Ammon's horn (tissue), 1 donor: ENCODE measurements at places on chromosomes 12 and 14.
A peak's percentile ranks its signal among the peaks of the same experiment; 100 is the strongest.

DNA sequence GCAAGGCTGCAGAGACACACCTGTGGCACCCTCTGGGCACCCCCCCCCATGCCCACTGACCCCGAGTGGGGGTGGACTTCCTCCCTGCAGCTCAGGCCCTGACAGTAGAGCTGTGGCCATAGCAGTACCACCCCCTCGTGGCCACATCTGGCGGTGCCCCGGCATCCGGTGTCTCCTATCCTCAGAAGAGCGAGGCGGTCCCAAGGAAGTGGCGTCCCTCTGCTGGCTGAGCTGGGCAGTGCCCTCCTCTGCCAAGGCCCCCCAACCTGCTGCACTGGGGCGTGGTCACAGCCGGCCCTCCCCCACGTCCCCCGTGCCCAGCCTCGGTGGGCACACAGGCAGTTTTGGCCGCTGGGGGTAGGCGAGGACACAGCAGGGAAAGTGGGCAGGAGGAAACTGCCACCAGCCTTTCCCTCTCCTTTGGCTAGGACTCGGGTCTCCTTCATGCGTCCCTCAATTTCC, 6.0 kb upstream of the SLC6A12 start:
- DNase-seq, result peak; percentile 80

- DNase-seq, result no peak
Observed at GRCh38 chr14:41409806-41410205, 196.9 kb upstream of the LRFN5 start.

- no peak for DNase-seq
Observed at GRCh38 chr12:47803191-47803875, 16.4 kb downstream of the HDAC7 start.

DNA sequence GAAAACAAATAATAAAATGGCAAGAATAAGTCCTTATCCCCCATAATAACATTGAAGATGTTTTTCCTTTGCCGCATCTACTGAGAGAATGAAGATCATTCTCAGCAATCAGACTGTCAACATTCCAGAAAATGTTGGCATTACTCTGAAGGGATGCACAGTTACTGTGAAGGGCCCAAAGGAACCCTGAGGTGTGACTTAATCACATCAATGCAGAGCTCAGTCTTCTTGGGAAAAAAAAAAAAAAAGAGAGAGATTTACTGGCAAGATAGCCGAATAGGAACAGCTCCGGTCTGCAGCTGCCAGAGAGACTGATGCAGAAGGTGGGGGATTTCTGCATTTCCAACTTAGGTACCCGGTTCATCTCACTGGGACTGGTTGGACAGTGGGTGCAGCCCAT, 41.3 kb upstream of the OR6J1 start:
- no peak for DNase-seq

- DNase-seq, result no peak
Observed at GRCh38 chr12:2111826-2112225, 59.0 kb downstream of the CACNA1C start.

- DNase-seq, result peak; percentile 82
Observed at GRCh38 chr14:36069535-36069900, 107.0 kb downstream of the PTCSC3 start.

DNA sequence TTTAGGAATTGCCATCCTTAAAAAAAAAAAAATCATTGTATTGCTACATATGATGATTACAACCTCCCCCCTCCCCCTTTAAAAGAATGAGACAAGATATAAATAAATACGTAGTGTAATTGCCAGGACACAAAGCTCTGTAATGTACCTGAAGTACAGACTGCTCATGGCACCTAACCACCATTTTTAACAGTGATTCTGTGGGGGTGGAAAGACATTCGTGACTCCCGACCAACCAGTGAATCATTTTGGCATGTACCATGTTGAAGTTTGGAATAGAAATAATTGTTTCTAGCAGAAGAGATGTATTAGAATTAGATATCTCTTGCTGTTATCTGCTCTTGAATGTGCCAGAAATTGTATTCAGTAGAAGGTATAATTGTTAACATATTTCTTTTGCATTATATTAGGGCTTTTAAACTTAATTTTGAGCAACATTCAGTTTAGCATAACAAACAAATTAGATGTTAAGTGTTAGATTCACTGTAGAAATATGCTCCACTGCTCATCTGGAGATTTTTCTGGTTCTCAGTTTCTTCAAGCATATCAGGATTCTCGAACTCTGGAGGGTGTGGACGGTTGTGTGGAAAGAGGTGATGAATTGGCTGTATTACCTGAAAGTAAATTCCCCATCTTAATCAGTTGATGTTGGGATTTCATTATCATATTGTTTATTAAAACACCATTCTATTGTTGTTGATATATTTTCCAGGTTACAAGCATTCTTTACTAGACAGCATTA, 31.1 kb downstream of the FRS2 start:
- DNase-seq, result peak; percentile 11

- no peak for DNase-seq
Observed at GRCh38 chr12:123744836-123745235, 17.3 kb upstream of the DNAH10 start.

DNA sequence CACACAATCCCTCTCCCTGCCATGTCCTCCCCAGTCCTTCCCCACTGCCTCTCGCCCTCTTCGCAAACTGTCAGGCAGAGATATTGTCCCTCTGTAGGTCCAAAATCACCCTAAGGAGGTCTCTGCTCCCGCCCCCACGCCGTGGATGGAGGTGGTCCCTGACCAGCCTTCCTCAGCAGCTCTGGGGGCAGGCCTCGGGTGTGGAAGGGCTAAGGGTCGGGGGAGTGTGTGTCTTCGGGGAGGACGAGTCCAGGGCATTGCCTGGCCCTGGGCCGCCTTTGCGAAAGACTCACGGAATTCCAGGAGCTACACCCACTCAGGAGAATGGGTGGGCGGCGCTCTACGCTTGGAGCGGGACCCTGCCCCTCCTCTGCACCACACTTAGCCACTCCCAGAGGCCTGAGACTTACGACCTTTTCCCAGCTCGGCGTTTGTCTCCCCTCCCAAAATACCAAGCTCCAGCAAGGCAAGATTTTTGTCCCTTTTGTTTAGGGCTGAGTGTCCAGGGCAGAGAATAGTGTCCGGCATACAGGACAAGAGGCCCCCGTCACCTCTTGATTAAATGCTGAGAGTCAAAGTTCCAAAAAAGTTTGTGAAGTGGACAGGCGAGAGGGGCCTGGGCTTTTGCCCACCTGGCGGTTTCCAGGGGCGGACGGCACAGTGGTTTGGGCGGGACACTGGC, 881 bp downstream of the PYGL start:
- DNase-seq, result no peak

DNA sequence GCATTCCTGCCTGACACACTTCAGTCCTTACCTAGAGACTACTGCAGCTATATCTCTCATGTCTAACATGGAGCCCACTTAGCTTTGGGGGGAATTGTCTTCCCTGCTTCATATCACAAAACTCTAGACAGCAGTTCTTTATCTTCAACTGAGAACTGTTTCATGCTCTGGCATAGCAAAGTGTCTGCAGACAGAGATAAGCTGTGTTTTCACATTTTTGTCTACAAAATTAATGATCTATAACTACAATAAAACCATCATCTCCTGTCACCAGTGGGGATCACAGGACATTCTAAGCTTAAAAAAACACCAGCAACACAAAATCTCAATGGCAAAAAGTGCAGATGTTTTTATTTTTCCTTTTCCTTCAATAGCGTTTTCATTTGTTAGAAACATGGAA, 137.1 kb upstream of the VRK1 start:
- no peak for DNase-seq

GRCh38 chr14:98633380-98633779, 638.6 kb downstream of the BCL11B start:
- peak; percentile 93 for DNase-seq

GRCh38 chr12:57849035-57849434, 2.5 kb upstream of the CTDSP2 start:
- no peak for DNase-seq

- no peak for DNase-seq
Observed at GRCh38 chr12:51970904-51971646, 19.6 kb downstream of the ACVR1B start.

- no peak for DNase-seq
Observed at GRCh38 chr14:96849733-96850132, 52.6 kb downstream of the VRK1 start.

DNA sequence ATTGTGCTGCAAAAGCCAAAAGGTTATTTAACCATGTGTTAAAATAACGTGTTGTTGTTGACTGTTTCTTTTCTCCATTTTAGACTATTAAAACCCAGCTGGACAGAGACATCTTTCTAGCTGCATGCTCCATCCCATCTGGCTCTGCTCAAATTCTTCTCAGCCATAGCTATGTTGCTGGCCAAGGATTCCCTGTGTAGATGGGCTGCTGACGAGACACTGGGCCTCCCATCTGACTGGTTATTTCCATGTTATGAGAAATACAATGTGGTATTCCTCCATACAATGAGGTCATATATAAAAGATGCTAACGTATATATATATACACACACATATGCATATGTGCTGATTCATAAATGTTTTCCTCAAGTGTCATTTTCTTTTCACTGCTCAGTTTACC, 30.1 kb downstream of the MED13L start:
- DNase-seq, result no peak
